GM12878 (cell line): ENCODE measurements at places on chromosomes 1 and 21.

- no peak for DNase-seq
These were observed 382.8 kb downstream of the AMY1C start for GRCh38 chr1:104132382-104132973.

GRCh38 chr1:167620002-167620401, 10.0 kb upstream of the RCSD1 start:
- no peak for DNase-seq

GRCh38 chr1:167627615-167627864, 2.5 kb upstream of the RCSD1 start:
- no peak for DNase-seq

GRCh38 chr1:30822006-30822405, 64.4 kb upstream of the LAPTM5 start:
- no peak for DNase-seq

DNA sequence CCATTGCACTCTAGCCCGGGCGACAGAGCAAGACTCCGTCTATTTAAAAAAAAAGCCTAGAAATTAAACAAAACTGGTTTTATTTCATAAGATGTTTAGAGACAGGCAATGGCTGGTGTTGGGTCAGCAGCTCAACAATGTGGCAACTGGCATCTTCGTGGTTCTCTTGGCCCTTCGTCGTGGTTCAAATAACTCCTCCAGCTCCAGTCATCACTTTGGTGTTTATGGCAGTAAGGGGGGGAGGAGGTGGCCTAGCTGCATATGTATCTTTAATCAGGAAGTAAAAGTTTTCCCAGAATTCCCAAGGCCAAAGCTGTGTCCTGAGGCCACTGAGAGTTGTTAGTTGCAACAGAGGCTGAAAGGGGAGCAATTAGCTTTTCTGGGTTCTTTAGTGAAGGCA, 13.0 kb upstream of the LTN1 start:
- DNase-seq: no peak

- DNase-seq: no peak
These were observed 41.0 kb upstream of the CD5L start for GRCh38 chr1:157882580-157882979.

- no peak for DNase-seq
These were observed 188.5 kb downstream of the GRIK3 start for GRCh38 chr1:36845802-36846201.
